HTR-8/SVneo (cell line): ENCODE measurements at places on chromosomes 1 and 21.

DNA sequence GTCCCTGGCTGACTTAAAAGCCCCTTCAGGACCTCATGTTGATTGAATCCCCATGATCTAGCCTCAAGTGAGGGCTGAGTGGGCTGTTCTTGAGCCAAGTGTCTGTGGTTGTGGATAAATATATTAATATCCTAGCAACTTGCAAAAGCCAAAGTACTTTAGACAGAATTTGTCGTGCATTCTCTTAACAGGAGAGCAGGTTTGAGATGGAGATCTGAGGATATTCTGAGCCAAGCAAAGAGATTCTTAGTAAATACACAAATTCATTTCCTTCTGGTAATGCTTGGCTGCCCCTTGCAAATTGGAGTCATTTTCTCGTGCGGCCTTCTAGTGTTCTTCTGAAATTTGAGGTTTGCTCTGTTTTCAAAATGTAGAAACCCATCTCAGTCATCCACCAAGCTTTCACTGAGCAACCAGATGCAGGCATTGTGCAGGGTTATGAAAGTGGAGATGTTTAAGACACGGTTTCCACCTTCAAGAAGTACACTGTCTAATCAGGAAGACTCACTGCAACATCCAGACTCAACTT is 242.1 kb upstream of the JUN start:
- no peak for DNase-seq

DNA sequence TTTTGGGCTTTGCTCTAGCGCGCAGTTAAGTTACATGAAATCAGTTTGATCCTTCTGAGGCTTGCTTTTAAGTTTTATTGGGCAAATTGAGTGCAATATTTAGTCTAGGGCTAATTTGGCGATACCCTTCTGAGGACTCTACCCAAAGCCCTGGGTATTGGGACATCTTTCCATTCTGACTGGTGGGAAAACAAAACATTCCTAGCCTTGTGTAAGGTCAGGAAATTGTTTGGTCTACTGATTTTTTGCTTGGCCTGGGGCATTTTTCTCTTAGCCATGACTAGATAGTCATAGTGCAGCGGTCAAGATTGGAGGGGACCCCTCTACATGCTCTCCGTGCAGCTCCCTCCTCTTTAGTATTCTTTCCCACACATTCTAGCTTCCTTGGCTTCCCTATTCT is 189.6 kb upstream of the PTGFR start:
- no peak for DNase-seq

- no peak for DNase-seq
These were observed 161.8 kb upstream of the NFIA start for GRCh38 chr1:60920561-60920960.

GRCh38 chr1:39183503-39184353 is 20.8 kb upstream of the MACF1 start:
- DNase-seq: peak; percentile 74

DNA sequence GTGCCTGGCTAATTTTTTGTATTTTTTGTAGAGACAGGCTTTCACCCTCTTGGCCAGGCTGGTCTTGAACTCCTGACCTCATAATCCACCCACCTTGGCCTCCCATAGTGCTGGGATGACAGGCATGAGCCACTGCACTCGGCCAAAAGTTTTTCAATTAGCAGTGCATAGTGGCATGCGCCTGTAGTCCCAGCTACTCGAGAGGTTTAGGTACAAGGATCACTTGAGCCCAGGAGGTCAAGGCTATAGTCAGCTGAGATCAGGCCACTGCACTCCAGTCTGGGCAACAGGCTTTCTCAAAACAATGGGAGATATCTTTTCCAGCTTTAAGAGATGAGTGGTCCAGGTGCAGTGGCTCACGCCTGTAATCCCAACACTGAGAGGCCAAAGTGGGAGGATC is 30.8 kb downstream of the DAP3 start:
- DNase-seq: no peak
